ENCODE measurements at places on chromosomes 11 and 22.

DNA sequence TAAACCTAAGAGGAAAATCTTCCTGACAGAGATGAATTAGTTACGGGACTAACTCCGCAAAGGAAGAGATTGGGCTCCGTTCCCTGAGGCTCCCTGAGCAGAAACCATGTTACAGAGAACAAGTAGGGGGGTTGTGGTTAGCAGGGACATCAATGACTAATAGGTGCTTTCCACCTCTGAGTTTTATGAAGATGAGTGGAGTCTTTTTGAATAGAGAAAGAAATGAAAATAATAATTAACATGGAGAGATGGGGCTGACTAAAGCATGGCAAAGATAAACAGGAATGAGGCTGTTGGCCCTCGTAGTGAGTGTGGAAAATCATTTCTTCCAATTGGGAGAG lies 47.5 kb upstream of the PICALM start:
- DNase-seq, result peak; percentile 86

- no peak for DNase-seq
Measured at GRCh38 chr11:46234311-46234710, 43.2 kb upstream of the CREB3L1 start.

- DNase-seq, result no peak
Measured at GRCh38 chr11:118622376-118623268, 15.2 kb downstream of the PHLDB1 start.

DNA sequence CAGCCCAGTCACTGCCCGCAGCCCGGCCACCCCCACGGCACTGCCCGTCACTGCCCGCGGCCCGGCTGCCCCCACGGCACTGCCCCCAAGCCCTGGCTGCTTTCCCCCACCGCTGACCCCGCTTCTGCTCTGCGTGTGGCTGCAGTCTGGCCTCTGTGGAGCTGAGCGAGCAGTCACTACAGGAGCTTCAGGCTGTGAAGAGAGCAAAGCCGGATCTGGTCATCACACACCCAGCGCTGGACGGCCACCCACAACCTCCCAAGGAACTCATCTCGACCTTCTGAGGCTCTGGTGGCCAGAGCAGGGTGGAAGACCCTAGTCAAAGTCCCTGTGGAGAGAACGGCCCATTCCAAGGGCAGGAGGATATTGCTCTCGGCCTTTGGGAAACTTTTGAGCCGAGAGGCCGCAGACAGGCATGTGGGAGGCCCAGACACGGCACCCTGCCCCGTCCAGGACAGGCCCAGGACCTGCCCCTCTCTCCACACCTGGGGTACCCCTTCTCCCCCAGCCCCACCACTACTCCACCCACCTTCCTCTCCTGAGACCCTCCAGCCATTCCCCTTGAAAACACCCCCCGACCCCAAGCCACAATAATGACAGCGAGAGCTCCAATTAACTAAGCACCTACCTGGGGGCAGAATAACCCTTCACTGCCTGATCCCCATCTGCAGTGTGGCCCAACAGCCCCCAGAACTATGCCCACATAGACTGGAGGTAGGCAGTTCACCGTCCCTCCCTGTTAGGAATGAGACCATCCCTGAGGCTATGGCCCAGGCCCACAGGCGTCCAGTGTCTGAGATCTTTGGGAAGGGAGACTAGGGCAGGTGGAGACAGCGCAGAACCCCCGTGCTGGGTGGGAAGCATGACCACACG lies 3.7 kb upstream of the PGGHG start:
- DNase-seq, result peak; percentile 23

GRCh38 chr22:40433416-40434090 lies 63.2 kb downstream of the SGSM3 start:
- no peak for DNase-seq

DNA sequence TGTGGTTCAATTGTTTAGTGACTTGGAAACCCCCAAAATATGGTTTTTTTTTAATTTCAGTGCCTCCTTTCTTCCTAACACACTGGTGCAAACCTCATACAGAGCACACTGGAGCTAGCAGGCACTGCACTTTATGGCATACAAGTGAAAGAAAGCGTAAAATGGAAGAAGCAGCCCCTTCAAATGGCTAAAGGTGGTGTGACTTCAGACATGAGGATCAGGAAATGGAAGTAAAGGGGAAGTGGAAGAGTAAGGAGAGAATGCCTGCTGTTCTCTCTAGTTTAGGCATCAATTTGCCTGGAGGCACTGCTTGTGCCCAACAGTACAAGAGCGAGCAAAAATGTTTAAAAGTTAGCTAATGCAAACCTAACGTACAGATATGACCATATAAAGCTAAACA lies 5.7 kb downstream of the RSF1 start:
- no peak for DNase-seq

GRCh38 chr11:106523171-106523570 lies 445.7 kb downstream of the AASDHPPT start:
- no peak for DNase-seq
